Fibroblast of the aortic adventitia (primary cell): ENCODE measurements at places on chromosomes 2 and 18. TPM values are rescaled to one million over a fixed set of nuclear protein-coding genes. Genes with fewer than 3 reads are reported as not detected.

TMBIM1 gene
- 107 and 185 TPM in 2 replicates for total RNA-seq

KCNE4 gene
- total RNA-seq: 4.1 and 22.2 TPM in 2 replicates

POTEF gene
- total RNA-seq: not detected in 2 replicates

CROCC2 gene
- total RNA-seq: under 0.01 and 0.41 TPM in 2 replicates

ALK gene
- total RNA-seq: 0.27 and 0.82 TPM in 2 replicates

CAB39 gene
- total RNA-seq: 61.3 and 68.5 TPM in 2 replicates

SOX11 gene
- total RNA-seq: 0.54 TPM in 1 of 2 replicates, not detected in the other

CDH2 gene
- 38.3 and 64.1 TPM in 2 replicates for total RNA-seq

DUSP2 gene
- 0.36 and 1.4 TPM in 2 replicates for total RNA-seq

CCDC141 gene
- total RNA-seq: 1.8 and 2.7 TPM in 2 replicates

FOSL2 gene
- total RNA-seq: 26.3 and 44.4 TPM in 2 replicates

DCAF17 gene
- 9.0 and 34.7 TPM in 2 replicates for total RNA-seq

PCARE gene
- under 0.01 and 0.08 TPM in 2 replicates for total RNA-seq

DSC2 gene
- total RNA-seq: 0.82 TPM in 1 of 2 replicates, not detected in the other

SLC16A14 gene
- 0.49 and 1.4 TPM in 2 replicates for total RNA-seq

SH3RF3 gene
- total RNA-seq: 2.1 and 8.4 TPM in 2 replicates

MFSD2B gene
- total RNA-seq: not detected in 2 replicates

CERKL gene
- total RNA-seq: 0.27 TPM in 1 of 2 replicates, not detected in the other

CNRIP1 gene
- 40.0 and 46.9 TPM in 2 replicates for total RNA-seq

C2orf72 gene
- total RNA-seq: not detected in 2 replicates

GYPC gene
- 38.7 and 62.7 TPM in 2 replicates for total RNA-seq

M1AP gene
- not detected in 2 replicates for total RNA-seq

IL36B gene
- total RNA-seq: not detected in 2 replicates

PDE1A gene
- total RNA-seq: 18.7 and 34.9 TPM in 2 replicates

KCMF1 gene
- total RNA-seq: 28.5 and 64.5 TPM in 2 replicates

PSD4 gene
- 0.82 and 5.1 TPM in 2 replicates for total RNA-seq

HOXD8 gene
- 0.45 and 0.49 TPM in 2 replicates for total RNA-seq

GPR39 gene
- total RNA-seq: 0.41 and 12.7 TPM in 2 replicates

SERPINB3 gene
- total RNA-seq: not detected in 2 replicates

VPS4B gene
- total RNA-seq: 38.1 and 77.9 TPM in 2 replicates
